Immature natural killer cell (primary cell): ENCODE measurements at places on chromosomes 13 and 19. TPM values are rescaled to one million over a fixed set of nuclear protein-coding genes. Genes with fewer than 3 reads are reported as not detected.

Gene ZNF554
- polyA plus RNA-seq: 0.87 TPM

Gene RNF17
- not detected for polyA plus RNA-seq

Gene CCDC70
- not detected for polyA plus RNA-seq

Gene CGB1
- polyA plus RNA-seq: not detected

Gene PPAN
- 12.1 TPM for polyA plus RNA-seq

DNA sequence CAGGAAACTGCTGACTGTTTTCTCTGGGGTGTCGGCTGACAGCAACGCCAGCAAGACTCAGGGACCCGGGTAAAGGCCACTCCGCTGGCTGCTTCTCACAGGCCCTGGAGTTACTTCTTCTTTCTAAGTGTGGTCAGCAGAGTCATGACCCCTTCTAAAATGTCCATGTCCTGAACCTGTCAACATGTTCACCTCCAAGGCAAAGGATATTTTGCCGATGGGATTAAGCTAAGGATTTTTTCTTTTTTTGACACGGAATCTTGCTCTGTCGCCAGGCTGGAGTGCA is 7.9 kb downstream of the PEX11G start:
- H3K27ac ChIP-seq: no peak overlapping the region
- H3K27me3 ChIP-seq: peaks cover 26% of the 10 kb centered on the region
- H3K4me3 ChIP-seq: no peak overlapping the region
- no peaks in the 10 kb centered on the region for H3K4me1 ChIP-seq

GRCh38 chr13:23776698-23777574 is 112.3 kb downstream of the MIPEP start:
- no peaks in the 10 kb centered on the region for H3K27me3 ChIP-seq
- no peak overlapping the region for H3K27ac ChIP-seq
- no peak for DNase-seq
- H3K36me3 ChIP-seq: peaks cover 3% of the 10 kb centered on the region

- peak overlapping the region; percentile 93 for H3K4me3 ChIP-seq
- peaks cover 2% of the 10 kb centered on the region for H3K27me3 ChIP-seq
- H3K4me1 ChIP-seq: peaks cover 35% of the 10 kb centered on the region
- peak overlapping the region; percentile 92 for H3K27ac ChIP-seq
- H3K36me3 ChIP-seq: no peaks in the 10 kb centered on the region
Observed at GRCh38 chr19:45729800-45730290, 851 bp downstream of the FBXO46 start.

- H3K4me3 ChIP-seq: no peak overlapping the region
- no peaks in the 10 kb centered on the region for H3K27me3 ChIP-seq
- no peak overlapping the region for H3K27ac ChIP-seq
Observed at GRCh38 chr13:90928109-90928508, 419.4 kb upstream of the MIR17HG start.

- H3K4me3 ChIP-seq: peak overlapping the region; percentile 99
- peak overlapping the region; percentile 85 for H3K27ac ChIP-seq
- H3K27me3 ChIP-seq: peaks cover 10% of the 10 kb centered on the region
- H3K36me3 ChIP-seq: no peaks in the 10 kb centered on the region
- DNase-seq: no peak
- H3K4me1 ChIP-seq: peaks cover 25% of the 10 kb centered on the region
Observed at GRCh38 chr19:13795595-13796300, 505 bp downstream of the ZSWIM4 start.

DNA sequence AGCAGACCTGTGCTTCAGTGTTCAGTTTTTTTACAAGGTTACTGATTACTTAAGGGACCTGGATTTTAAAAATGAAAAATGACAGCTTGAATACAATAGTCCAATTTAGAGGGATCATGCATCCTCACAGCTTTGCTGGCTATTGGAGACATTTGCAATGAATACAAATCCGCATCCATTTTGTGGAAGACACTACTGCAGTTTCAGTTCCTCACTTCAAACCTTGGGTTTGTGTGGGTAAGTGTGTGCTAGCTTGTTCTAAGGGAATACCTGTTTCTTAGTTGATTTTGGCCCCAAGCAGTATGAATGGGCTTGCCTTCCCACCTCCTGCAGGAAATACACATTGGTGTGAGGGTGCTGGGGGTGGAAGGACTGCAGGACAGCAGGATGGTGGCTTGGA is 222.4 kb downstream of the OLFM4 start:
- no peaks in the 10 kb centered on the region for H3K4me1 ChIP-seq
- no peak overlapping the region for H3K27ac ChIP-seq
- no peak for DNase-seq

GRCh38 chr13:38755793-38756192 is 68.9 kb downstream of the FREM2 start:
- H3K27ac ChIP-seq: no peak overlapping the region
- H3K4me3 ChIP-seq: no peak overlapping the region
- DNase-seq: no peak
- no peaks in the 10 kb centered on the region for H3K36me3 ChIP-seq

DNA sequence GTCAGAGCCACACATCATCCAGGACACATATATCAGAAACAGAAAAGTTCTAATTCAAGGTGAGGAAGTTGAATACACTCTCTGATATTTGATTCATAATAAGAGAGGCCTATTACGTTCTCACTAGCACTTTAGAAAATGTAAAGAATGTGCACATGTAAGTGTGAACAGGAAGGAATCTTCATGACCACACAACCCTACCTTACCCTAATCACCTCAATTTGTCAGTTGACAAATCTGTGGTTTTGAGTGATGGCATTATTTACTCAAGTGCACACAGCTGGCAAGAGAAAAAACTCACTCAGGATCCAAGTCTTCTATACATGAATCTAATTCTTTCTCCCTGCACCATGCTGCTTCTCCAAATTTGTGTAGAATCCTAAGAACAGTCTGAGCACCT is 445.8 kb downstream of the SUCLA2 start:
- H3K27ac ChIP-seq: no peak overlapping the region
- H3K36me3 ChIP-seq: no peaks in the 10 kb centered on the region
- DNase-seq: no peak
- no peaks in the 10 kb centered on the region for H3K27me3 ChIP-seq
- H3K4me3 ChIP-seq: no peak overlapping the region
- peaks cover 6% of the 10 kb centered on the region for H3K4me1 ChIP-seq

GRCh38 chr19:41597600-41598041 is 21.7 kb downstream of the CEACAM21 start:
- H3K36me3 ChIP-seq: no peaks in the 10 kb centered on the region
- no peak overlapping the region for H3K4me3 ChIP-seq
- peak; percentile 66 for DNase-seq
- H3K27ac ChIP-seq: no peak overlapping the region

GRCh38 chr19:51148580-51148979 is 6.5 kb downstream of the SIGLEC7 start:
- H3K36me3 ChIP-seq: peaks cover 69% of the 10 kb centered on the region
- H3K4me3 ChIP-seq: peak overlapping the region; percentile 94
- H3K27ac ChIP-seq: peak overlapping the region; percentile 94
- H3K4me1 ChIP-seq: peaks cover 96% of the 10 kb centered on the region
- peaks cover 2% of the 10 kb centered on the region for H3K27me3 ChIP-seq
- no peak for DNase-seq

GRCh38 chr19:13396250-13397080 is 109.8 kb downstream of the CACNA1A start:
- H3K27me3 ChIP-seq: peaks cover 2% of the 10 kb centered on the region
- H3K36me3 ChIP-seq: no peaks in the 10 kb centered on the region
- DNase-seq: no peak
- no peak overlapping the region for H3K27ac ChIP-seq
- no peaks in the 10 kb centered on the region for H3K4me1 ChIP-seq

DNA sequence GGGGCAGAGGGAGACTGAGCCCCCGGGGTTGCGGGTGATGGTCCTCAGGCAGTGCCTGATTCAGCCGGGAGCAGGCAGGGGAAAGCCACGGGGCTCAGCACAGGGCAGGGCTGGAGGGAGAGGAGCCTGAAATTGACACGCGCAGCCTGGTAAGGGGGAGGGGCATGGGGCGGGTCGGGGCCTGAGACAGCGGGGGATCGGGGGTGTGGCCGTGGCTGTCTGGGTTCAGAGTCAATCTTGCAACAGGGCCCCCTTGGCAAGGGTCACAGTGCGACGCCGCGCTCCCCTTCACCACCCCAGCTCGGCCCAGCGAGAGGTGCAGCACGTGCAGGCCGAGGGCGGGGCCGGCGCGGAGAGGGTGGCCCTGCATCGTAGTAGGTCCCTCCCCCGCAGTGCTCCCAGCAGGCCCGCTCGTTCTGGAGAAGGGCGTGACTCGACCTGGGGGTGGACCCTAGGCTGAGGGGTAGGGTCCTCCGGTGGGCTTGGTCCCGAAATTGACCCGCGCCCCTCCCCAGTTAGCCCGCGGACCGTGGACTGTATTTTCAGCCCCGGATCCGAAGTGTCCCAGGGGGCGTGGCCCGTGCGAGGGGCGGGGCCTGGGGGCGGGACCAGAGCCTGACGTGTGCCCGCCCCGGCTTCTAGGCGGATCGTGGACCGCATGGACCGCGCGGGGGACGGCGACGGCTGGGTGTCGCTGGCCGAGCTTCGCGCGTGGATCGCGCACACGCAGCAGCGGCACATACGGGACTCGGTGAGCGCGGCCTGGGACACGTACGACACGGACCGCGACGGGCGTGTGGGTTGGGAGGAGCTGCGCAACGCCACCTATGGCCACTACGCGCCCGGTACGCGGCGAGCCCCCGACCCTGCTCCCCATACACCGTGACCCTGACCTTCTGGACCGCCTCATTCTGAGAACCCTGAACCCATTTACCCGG is 6.0 kb downstream of the RCN3 start:
- peaks cover 4% of the 10 kb centered on the region for H3K27me3 ChIP-seq
- no peaks in the 10 kb centered on the region for H3K36me3 ChIP-seq
- H3K27ac ChIP-seq: peak overlapping the region; percentile 88
- peak; percentile 85 for DNase-seq
- peaks cover 21% of the 10 kb centered on the region for H3K4me1 ChIP-seq
- peak overlapping the region; percentile 81 for H3K4me3 ChIP-seq

DNA sequence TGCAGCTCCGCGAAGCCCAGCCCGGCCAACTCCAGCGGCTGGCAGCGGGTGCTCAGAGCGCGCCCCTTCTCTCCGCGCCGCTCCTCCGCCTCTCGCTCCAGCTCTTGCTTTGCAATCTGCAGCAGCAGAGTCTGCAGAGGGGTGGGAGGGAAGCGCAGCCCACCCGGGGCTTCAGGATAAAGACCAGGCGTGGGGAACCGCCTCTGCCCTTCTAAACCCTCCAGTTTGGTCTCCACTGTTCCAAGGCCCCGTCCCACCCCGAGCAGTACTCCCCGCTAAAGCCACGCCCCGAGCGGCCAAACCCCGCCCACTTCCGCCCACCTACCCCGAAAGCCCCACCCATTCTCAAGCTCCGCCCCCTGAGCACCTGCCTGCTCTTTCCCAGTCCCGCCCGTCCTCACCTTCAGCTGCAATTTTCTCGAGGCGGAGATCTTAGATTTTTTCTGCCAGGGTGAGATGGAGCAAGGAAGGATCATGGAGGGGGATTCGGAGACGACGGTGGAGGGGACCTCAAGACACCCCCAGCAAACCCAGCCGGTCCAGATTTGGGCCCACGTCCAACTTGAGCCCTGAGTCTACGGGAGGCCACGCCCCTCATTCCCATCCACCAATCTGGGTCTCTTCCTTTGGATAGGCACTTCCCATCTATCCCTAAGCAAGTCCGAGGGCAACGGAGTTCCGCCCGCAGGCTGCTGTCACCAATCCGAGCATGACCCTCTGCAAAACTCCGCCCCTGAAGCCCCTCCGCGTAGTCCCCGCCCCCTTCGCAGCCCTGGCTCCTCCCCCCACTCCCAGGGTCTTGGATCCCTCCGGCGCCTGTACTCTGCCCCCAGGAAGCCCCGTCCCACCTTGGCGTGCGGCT is 1.1 kb downstream of the TNNI3 start:
- peaks cover 29% of the 10 kb centered on the region for H3K4me1 ChIP-seq
- H3K27ac ChIP-seq: no peak overlapping the region
- H3K27me3 ChIP-seq: peaks cover 7% of the 10 kb centered on the region
- no peaks in the 10 kb centered on the region for H3K36me3 ChIP-seq
- H3K4me3 ChIP-seq: peak overlapping the region; percentile 26
- no peak for DNase-seq
